ENCODE measurements at places on chromosomes 16 and 17.

- DNase-seq, result no peak
Measured at GRCh38 chr16:68283346-68283745, 19.0 kb downstream of the SLC7A6 start.

- no peak for DNase-seq
Measured at GRCh38 chr16:19289811-19290485, 4.4 kb downstream of the CLEC19A start.

DNA sequence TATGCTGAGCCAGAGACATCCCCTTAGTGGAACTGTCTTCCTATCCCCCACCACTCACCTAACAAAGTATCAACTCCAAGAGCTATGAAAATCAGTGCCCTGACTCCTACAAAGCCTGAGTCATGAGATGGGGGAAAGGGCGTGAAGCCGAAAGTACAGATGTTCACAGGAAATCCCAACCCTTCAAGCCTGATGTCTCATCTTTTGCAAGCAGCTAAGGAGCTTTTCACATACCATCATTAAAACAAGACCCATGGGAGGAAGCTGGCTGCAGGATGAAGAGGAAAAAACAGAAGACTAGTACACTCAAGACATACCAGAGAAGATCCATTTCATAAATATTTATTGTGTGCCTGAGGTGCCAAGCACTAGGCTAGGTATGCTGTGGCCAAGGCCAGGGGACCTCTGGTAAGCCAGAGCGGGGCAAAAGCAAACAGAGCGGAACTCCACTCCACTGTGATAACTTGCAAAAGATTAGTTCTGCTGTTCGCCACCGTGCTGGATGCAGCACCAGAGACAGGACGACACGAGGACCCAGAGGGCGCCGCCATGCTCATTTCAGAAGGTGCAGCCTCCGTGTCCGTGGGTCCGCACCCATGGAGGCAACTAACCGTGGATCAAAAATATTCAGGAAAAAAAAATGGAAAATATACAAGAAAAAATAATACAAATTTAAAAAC lies 4.5 kb upstream of the MNT start:
- no peak for DNase-seq

- no peak for DNase-seq
Measured at GRCh38 chr17:11840831-11841230, 156.4 kb downstream of the ZNF18 start.

- DNase-seq, result no peak
Measured at GRCh38 chr17:2967515-2967914, 95.9 kb downstream of the OR1D5 start.

GRCh38 chr17:47229535-47230443 lies 20.6 kb downstream of the MYL4 start:
- DNase-seq, result peak; percentile 53

DNA sequence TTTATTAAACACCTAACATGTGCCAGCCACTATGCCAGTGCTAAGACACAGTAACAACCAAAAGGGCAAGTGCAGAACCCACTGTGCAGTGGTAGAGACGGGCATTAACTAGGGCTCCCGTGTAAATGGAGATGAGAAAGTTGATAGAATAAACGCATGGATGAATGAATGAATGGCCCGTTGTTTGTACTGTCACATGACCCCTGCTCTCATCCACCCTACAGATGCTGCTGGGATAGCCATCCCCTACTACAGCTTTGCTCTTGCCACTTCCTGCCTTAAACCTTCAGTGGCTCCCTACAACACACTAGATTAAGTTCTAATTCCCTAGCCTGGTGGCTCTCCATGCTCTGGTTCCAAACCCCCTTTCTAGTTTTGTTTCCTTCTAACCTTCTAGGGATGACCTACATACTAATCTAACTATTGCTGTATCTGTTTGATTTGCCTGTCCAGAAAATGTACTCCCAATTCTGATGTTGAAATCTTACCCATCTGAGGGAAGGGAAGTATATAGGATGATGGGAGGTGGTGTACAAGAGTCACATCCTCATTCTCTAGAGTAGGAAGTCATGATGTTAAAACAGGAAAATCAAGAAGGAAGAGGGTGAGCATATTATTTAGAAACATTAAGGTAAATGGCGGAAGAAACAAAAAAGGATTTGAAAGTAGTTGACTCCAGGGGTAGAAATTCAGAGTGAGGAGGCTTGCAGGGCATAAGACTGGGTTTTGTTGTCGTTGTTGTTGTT lies 11.4 kb upstream of the TNRC6C start:
- DNase-seq, result no peak

- no peak for DNase-seq
Measured at GRCh38 chr17:64128787-64129514, 993 bp downstream of the ERN1 start.

GRCh38 chr16:81515281-81515680 lies 70.7 kb downstream of the CMIP start:
- DNase-seq, result no peak

DNA sequence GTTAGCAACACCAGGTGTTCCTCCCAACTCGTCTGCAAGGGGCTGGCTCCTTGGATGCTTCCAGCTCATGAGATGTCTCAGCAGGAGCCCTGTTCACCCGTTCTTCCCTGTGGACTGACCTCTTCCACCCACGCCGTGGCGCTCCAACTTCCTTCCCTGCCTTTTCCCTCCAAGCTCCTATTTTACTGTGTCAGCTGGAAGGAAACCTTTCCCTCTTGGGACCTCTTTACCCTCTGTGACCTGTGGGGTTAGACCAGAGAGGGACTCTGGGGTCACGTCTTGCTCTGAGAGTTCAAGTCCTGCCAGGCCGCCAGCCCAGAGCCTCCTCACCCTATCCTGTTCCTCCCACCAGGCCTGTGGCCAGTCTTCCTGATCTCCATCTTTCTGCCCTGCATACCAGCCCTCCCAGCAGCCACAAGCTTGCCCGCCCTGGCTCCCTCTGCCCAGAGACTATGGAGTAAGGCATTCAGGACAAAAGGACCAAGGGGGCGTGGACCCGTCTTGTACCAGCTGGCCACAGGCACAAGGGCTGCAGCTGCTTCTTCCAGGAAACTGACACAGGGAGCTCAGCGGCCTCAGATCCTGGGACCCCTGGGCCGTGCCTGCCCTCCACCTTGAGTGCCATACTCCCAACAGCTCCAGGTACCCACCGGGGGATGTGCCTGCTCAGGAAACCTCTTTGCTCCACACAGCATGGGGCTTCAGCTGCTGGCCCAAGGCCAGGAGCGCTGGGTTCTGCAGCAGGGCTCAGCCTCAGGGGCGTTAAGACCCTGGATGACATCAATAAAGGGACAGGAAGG lies 3.0 kb downstream of the PAQR4 start:
- DNase-seq, result no peak

DNA sequence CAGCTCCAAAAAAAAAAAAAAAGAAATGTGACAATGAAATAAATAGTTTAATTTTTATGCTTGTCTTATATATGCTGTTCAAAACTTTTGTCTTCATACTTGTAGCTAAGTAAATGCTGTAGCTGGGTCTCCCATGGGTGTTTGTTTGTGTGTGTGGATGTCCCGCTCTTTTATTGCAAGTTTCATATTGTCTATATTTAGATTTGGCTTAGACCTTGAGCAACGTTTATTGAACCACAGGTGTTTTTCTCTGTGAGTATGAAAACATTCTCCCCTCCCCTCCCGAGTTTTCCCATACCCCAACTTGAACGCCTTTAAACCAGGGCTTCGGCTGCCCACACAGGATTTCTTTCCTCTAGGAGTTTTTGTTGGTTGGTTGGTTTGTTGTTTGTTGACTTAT lies 45.2 kb downstream of the MFSD11 start:
- DNase-seq, result no peak

GRCh38 chr17:1967213-1967612 lies 57.9 kb downstream of the RTN4RL1 start:
- no peak for DNase-seq

DNA sequence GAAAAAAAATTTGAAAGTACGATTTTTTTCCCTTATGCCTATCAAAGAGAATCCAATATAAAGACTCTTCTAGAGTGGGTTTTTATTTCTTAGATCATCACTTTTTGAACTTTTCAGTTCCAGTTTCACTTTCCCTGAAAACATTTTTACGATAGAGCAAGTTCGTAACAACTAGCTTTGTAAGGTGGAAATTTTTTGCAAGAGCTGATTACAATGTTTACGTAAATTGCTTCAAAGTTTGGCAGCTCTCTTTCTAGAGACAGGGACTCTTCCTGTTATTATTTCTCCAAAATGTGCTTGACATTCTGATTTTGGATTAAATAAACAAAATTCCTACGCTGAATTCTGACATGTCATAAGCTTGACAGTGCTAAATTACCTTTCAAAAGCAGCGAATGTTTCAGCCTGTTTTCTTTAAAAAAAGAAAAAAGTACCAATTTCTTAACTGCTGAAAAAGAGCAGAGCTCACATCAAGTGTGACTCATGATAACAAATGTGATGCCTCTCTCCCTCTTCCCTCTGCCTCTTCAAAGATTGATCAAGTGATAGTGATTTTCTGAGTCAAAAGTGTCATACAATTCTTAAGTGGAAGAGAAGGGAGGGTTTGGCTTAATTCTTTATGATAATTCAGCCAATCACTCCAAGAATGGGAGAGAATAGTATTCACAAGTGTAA lies 175.2 kb downstream of the KCNJ2 start:
- DNase-seq, result no peak

- DNase-seq, result peak; percentile 71
Measured at GRCh38 chr17:65122836-65123756, 14.1 kb upstream of the RGS9 start.

DNA sequence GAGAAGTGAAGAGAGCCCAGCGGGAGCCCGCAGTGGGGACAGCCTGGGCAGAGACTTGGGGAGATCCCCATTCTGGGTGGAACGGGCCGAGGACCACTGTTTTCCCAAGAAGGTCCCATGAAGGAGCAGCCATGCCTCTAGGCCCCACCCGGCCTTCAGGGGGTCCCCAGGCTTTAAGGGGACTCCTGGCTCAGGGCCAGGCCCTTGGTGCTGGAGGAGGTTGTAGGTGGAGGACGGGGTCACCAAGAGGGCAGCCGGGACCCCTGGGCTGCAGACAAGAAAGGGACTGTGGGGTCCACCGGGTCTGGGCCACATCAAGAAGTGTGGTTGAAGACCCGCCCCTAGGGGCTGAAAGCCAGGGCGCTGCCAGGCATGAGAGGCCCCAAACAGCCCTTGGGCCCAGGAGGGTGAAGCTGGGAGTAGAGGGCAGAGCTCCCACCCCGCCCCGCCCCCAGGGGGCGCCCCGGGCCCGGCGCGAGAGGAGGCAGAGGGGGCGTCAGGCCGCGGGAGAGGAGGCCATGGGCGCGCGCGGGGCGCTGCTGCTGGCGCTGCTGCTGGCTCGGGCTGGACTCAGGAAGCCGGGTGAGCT lies at the start of gene PRSS21:
TSS of gene PRSS21 (plus strand) at position 487 of the 589 bp plus-strand sequence. CDS start at position 519, 32 bp downstream.
- no peak for DNase-seq

DNA sequence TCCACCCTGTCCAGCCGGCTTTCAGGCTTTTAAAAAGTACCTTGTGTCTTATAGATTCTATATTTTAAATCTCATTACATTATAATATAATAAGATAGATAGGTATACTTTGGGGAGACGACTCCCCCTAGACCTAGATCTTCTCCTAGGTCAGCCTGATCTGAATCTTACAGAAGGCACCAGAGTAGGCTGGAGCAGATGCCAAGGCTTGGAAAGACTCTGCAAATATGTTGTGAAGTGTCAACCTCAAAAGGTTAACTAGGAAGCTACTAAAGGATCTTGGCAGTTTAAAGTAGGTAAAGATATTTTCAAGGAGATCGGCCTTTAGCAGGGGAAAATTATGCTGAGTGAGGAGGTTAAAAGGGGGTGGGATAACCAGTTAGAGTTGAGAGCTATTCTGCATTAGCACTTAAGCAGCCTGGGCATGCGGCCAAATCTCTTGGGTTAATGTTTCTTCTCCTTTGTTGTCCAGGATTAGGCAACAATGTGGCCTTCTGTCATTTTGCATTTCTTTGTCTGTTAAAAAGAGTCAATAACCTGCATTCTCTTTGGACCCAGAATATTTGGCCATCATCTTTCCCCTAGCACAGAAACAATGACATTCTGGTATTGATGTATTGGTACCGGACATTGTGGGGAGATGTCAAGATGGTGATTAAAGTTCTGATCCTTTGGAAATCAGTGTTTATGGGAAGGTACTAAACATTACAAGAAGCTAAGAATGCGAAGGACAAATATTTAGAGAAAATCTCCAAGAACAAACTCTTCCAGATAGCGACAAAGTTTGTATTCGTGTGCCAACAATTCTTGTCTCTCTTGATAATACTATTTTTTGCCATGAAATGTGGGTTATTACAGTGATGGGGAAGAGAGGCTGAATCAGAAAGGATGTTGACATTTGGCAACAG lies 51.2 kb upstream of the DHX40 start:
- DNase-seq, result no peak

DNA sequence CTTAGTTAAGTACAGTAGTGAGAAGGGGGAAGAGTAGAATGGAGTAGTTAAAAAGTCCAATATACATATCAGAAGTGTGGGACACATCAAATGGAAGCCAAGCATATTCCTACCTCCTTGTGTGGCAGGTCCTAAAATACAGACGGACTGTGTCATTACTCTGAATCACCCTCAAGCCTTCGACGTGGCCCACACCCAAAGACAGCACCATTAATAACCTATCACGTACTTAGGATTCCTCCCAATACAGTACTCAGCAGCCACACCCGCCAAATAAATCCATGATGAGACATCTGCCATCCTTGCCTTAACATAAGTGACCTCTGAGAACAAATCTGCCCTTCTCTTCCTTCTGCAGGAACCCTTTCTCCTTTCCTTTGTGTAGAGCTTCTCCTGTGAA lies 38.9 kb downstream of the UBE2G1 start:
- no peak for DNase-seq

GRCh38 chr16:85940214-85940613 lies 41.3 kb downstream of the IRF8 start:
- no peak for DNase-seq

- no peak for DNase-seq
Measured at GRCh38 chr16:66182592-66182991, 183.9 kb upstream of the CDH5 start.

All from D721Med (cell line).